ENCODE measurements at places on chromosomes 16 and 17. TPM values are rescaled to one million over a fixed set of nuclear protein-coding genes. Genes with fewer than 3 reads are reported as not detected.

MYL11 gene
- total RNA-seq: 0.80 TPM

DNA sequence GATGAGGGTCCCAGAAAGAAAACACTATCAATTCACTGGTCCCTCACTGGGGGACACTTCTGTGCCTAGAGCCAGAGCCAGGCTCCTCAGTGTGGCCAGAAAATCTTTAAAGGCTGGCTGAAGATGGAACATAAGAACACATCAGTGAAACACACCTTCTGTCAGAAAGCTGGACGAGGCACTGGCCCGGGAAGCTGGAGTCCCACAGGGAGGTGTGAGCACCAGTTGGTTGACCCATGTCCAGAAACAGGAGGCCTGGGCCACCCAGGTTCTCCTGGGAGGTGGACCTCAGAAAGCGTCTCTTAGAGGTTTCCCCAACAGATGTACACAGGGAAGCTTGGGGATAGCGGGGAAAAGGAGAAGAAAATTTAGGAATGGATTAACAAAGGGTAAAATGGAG is 56.2 kb upstream of the ALDH3A2 start:
- DNase-seq: no peak

FOXN1 gene
- total RNA-seq: not detected

DNA sequence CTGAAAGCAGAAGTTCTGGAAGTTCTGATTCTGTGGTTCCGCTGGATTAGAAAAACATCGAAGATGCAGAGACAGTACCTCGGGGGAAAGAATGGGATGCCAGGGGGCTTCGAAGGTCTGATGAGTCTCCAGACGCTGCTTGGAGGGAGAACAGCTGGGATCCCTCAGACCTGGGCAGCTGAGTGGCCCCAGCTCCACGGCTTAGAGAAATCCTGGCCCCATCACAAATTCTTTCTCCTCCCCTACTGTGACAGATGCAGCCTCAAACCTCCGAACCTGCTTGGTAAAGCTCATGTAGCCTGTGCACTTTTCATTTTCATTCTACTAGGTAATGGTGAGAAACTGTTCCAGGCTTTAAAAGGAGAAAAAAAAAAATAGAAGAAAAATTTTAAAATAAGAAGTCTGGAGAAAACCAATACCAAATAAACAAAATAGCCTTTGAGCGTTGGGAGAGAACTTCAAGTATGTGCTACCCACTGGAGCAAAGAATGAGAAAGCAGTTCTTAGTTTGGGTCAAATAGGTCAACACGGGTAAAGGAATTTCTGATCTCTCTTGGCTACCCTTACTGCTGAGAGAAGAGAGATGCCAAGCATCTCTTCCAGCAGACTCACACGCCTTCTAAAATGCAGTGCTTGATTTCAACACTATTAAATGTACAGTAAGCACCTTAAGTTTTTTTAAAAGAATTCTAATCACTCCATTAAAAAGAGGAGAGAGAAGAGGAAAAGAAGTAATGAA is 19.9 kb downstream of the MAF start:
- no peak for DNase-seq

COQ9 gene
- 39.2 TPM for total RNA-seq

Measured in WTC11 (cell line).